Right hindlimb (tissue), 1 donor: ENCODE measurements at places on chromosomes 4 and X.

DNA sequence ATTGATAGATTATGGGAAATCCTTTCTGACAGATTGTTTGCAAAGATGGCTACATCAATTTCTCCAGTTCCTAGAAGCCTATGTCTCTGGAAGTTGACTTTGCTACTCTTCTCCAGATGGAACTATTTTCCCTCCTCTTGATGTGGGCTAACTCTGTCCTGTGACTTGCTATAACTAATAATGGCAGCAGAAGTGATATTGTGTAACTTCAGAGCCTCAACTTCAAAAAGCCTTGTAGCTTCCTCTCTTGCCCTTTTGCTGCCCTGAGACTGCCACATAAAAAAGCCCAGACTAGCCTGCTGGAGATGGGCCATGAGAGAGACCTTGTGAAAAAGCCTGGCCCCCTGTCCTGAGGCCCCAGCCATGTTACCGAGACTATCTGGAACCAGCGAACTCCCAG lies 210.7 kb upstream of the SLC7A11 start:
- DNase-seq: no peak

DNA sequence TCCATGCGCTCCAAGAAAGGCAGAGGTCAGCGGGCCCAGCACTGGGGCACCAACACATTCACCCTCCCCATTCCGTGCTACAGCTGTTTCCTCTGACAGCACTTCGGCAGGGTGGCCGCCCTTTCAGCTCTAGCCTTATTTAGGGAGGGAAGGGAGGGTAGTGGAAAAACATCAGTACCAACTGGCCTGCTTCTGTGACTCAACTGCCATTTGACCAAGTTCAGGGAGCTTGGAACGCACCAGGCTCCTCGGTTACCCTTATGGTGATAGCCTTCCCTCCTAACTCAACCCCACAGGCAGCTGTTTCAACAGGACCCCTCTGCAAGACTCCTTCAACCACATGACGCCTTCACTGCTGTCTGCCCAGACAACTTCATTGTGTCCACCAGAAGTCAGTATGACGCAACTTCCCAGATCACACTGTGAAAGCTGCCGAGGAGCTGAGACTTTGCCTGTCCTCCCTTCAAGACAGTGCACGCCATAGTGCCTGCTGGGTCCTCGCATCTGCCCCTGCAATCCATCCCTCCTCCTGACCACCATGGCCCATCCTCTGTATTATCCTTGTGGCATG lies 132.2 kb downstream of the AFAP1 start:
- DNase-seq: peak; percentile 40

- no peak for DNase-seq
These were observed 241.8 kb downstream of the FBXO8 start for GRCh38 chr4:174041555-174042105.

DNA sequence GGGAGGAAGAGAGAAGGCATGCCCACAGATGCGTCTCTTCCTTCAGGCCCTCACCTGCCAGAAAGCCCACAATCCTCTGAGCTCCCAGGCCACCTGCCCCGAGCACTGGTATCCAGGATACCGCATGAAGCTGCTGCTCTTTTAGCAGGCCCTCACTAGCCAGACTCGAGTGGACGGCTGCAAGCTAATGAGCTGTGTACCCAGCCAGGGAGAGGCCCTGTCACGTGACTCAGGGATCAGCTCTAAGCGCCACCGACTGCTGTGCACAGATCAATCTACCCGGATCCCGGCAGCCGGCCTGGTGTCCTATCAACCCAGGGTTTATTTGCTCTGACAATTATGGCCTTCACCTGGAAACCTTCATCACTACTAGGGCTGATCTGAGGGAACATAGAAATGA lies 39.0 kb downstream of the BCOR start:
- no peak for DNase-seq

DNA sequence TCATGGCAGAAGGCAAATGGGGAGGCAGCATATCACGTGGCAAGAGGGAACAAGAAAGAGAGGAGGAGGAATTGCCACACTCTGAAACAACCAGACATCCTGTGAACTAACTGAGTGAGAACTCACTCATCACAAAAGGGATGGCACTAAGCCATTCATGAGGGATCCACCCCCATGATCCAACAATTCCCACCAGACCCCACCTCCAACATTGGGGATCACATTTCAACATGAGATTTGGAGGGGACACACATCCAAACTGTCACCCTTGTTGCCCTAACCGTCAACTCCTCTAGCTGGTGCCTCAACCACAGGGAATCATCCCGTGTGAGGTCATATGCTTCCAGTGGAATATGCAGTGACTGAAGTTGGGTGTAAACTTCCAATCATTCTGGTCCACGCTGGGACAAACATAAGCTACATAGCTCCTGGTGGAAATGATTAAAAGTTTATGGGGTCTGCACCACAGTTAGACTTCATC lies 62.5 kb downstream of the TEX13C start:
- DNase-seq: no peak

DNA sequence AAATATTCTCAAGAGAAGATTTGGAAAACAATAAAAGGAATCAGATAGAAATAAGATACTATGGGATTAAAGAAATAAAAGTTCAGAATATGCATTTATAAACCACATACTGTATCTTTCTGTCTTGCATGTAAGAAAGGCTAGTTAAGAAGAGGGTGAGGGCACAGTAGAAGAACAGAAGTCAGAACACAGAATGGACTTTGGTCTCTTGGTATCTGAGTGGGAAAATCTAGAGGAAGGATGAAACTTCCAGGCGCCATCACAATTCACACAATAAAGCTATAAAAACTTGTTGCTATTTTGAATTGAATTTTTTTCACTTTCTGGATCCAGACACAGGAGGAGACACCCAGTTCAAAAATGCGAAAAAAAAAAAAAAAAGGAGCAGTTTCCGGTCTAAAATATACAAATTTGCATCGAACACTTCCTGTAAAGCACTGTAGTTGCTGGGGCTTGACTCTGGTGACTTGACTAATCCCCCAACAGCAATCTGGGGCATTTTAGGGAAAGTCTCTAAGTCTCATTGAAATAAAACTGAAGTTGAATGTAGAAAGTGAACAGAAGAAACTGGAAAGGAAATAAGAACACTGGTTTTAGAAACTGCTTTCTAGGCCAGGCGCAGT lies 8.1 kb upstream of the NAAA start:
- no peak for DNase-seq

DNA sequence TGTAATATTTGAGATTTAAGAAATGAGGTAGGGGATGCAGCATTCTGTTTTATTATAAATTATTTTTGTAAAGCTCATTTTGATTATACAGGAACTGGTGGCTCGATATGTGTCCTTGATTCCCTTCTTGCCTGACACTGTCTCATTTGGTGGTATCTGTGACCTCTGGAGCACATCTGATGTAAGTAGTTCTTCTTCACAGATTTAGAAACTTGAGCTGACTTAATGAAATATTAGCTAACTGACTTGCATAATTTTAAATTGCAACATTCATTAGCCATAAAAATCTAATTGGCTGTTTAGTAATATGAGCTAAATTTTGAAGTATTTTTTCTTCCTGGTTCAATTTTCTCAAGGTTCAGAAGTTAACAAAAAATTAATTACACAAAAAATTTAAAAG lies 69.1 kb downstream of the FBXL5 start:
- DNase-seq: no peak

- DNase-seq: no peak
These were observed 40.4 kb upstream of the PROM1 start for GRCh38 chr4:16124232-16124631.

DNA sequence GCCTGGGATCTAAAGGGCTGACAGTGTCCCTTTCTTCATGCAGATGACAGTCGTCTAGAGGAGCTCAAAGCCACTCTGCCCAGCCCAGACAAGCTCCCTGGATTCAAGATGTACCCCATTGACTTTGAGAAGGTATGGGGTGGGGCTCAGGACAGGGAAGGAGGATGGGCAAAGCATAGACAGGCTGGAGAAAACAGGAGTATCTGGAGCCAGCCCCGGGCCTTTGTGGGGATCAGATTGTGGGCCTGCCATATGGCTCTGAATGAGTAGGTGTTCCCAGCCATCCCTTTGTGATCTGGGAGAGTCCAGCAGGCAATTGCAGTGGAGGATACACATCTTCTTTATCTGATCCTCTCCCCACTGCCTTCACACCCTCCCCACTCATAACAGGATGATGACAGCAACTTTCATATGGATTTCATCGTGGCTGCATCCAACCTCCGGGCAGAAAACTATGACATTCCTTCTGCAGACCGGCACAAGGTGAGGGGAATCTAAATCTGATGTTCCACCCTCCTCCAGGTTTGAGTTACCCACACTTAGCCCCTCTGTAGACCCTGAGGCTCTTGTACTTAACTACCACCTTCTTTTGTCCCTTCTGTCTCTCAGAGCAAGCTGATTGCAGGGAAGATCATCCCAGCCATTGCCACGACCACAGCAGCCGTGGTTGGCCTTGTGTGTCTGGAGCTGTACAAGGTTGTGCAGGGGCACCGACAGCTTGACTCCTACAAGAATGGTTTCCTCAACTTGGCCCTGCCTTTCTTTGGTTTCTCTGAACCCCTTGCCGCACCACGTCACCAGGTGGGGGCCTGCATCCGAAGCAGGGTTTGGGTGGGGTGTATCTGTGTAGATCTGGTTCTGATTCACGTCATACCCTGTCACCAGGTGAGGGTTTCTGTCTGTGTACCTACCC lies 5.8 kb upstream of the CDK16 start:
- DNase-seq: no peak

DNA sequence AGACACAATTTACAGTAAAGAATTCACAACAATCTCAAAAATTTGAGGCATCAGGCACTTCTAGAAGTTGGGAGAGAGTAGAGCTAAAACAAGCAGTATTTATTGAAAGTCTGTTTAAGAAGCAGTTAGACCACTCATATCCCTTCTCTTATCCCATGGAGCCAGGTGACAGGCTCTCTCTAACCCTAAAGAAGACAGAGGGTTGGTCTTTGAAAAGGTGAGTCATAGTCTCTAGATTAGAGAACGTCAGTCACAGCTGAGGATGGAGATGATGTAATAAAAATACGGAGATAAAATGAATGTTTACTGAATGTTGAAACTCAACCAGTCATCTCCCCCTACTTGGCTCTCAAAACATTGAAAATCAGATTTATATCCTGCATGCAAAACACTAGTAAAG lies 223.8 kb downstream of the CHIC2 start:
- DNase-seq: no peak

DNA sequence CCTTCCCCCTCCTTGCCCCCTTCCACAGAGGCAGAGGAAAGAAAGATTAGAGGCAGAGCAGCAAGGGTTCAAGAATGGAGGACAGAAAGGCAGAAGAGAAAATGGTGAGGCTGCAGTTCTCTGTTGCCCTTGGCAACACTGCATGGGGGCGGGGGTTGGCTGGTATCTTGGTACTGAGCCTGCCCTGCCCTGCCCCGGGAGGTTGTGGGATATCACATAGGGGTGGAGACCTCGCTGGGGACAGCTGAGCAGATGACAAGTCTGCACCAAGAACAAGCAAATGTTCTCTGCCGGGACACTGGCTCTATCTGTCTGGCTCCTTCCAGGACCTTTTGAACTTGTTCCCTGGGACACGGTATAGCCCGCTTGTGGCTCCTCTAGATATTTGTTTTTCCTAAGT lies 39.8 kb downstream of the NHS start:
- DNase-seq: peak; percentile 24

GRCh38 chr4:38034986-38035882 lies 75.0 kb downstream of the PTTG2 start:
- no peak for DNase-seq

DNA sequence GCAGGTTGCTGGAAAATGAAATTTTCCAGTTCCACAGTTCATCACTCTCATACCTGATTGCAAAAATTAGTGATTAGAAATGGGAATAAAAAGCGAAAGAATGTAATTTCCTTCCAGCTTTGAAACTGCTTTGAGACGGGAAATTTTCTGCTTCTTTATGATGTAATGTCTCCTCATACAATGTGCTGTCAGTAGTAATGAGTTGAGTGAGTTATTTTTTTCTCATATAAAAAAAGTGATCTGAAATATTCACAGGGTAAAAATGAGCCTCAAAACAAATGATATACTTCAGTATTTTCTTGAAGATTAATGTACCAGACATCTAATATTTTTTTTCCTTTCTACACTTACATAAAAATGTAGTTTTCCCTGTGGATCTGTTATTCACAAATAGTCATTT lies 179.1 kb upstream of the FAT4 start:
- DNase-seq: no peak

- DNase-seq: no peak
These were observed 2.6 kb downstream of the UVSSA start for GRCh38 chr4:1349359-1350168.

DNA sequence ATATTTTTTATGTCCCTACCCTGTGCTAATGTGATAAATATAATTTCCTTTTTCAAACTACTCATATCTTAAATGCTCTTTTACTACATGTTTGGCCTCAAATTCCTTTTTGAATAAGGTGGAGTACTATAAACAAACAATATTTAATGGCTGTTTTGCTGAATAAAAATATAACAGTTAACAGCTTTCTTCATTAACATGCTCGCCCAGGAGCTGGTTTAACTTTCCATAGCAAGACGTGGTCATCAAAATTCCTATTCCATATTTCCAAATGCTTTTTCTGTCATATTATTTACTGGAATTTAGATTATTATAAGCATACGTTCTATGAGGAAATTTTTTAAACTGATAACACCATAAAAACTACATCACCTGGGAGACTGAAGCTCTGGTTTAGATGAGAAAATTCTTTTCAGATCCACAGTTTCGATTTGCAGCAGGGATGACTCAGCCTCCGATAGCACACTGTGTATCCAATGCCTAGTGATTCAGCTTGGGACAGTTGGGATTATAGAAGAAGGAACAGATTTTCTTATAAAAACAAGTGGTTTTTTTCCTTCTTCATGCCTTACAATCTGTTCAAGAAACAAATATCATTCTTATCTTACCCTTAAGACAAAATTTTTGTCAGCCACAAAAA lies 129.1 kb downstream of the FBXO8 start:
- DNase-seq: no peak

DNA sequence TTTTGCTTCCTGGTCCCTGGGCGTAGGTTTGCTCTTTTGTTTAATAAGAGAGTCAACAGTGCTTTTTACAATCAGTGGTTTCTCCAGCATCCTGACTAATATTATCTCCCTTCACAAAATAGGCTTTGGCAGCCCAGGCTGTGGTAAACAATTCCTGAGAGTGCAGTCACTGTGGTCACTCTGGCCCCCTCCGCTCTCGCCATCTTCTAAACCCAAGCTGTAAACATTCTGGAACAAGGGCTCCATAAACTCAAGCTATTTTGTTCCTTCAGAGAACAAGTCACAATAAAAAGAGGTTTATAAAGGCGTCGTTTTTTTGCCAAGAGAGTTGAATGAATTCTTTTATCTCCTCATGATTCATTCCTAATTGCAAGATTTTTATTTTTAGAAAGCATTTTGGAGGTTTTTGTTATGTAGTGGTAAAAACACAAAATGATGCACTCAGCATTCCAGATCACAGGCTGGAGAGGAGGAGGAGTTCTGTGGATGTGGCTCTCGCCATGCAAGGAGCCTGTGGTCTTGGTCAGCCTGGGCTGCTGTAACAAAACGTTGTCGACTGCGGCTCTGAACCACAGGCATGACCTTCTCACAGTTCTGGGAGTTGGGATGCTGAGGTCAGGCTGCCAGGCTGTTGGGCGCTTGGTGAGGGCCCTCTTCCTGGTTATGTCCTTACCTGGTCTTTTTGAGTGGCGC lies 486.4 kb upstream of the FAT1 start:
- DNase-seq: peak; percentile 53

- DNase-seq: peak; percentile 27
These were observed 131.3 kb downstream of the IL1RAPL2 start for GRCh38 chrX:104697294-104697693.
